ENCODE measurements at places on chromosomes 11 and 22.

DNA sequence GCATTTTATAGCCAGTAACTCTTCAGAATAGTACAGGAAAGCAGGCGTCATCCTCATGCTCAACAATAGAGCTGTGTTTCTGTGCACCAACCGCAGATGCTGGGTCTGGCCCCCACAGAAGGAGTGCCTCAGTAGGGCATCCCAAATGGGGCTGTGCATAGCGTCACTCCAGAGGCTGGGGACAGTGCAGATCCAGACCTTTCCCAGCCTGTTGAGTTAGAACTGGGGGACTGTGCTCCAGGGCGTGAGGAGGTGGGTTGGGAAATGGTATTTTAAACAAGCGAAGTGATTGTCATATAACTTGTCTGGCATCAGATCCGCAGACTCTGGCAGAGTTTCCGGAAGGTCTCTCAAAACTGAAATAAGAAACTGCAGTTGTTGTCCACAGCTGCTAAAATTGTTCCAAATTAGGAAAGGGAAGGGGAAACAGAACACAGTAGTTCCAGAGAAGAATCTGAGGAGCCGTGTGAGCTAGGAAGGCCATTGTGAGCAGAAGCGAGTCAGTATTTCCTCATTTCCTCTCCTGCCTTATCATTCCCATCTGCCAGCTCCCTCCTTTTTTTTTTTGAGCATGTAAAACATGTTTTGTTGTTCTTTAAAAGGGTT lies 52.2 kb downstream of the JAM3 start:
- peak; percentile 80 for DNase-seq

- no peak for DNase-seq
Observed at GRCh38 chr11:62546244-62546928, at the start of gene AHNAK. TSS of gene AHNAK (minus strand) at chr11:62546806. CDS start at chr11:62536098, 10,708 bp downstream.

GRCh38 chr11:128898580-128899344 lies 7.6 kb downstream of the KCNJ5 start:
- DNase-seq, result peak; percentile 46

GRCh38 chr11:78567209-78567608 lies 7.5 kb downstream of the NARS2 start:
- no peak for DNase-seq

DNA sequence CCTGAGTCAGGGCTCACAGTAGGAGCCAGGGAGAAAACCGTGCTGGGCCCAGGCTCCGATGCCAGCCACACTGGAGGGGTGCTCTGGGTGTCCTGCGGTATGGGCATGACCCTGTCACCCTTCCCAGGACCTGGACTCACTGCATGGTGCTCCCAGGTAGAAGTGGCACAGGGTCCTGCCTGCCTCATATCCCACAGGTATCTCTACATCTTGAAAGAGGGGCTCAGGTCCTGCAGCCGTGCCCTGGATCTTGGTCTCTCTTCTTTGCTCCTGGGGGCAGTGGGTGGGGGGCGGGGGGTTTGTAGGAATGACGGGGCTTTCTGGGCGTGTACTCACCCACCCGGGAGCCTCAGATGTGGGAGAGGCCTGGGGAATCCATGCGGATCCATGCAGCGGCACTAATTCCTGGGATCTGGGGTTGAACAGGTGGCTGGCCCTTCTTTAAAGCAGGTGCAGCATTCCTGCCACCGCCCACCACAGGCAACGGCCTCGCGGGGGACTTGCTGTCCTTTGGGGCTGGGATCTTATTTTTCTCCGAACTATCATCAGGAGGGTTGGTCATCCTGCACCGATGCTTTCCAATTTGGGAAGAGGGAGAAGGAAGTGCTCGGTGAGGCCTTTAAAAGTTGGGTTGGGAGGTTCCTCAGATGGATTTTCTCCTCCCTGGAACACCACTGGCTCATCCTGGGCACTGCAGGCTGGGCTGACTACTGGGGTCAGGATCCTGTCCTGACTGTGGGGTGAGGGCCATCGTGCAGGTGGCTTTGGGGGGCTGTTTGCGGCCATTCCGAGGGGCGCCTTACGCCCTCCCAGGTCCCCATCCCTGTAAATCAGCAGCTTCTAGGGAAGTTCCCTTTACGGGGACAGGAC lies 886.4 kb downstream of the BRD1 start:
- no peak for DNase-seq

DNA sequence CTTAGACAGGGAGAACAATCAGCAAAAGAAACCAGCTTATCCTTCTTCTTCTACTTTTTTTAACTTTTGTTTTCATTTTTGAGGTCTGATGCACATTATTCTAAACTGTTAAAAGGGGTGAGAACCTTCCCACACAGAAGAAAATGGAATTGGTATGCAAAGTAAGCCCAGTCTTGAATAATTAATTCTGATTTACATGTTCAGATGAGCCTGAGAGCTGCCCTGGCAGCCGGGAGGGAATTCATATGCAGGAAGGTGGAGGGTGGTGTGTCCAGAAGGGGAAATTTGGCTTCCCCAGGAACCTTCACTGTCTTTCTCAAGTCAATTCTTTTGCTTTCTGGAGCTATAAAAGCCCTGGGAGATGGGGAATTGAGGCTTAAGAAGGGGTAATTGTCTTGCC lies 181.0 kb downstream of the INSC start:
- DNase-seq, result no peak

DNA sequence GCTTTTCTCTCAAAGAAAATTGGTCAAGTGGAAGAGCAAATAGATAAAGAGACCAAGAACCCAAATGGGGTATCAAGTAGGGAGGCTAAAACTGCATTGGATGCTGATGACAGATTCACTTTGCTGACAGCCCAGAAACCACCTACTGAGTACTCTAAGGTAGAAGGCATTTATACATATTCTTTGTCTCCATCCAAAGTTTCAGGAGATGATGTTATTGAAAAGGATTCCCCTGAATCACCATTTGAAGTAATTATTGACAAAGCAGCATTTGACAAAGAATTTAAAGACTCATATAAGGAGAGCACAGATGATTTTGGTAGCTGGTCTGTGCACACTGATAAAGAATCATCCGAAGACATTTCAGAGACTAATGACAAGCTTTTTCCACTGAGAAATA lies 37.7 kb downstream of the RTN3 start:
- no peak for DNase-seq

DNA sequence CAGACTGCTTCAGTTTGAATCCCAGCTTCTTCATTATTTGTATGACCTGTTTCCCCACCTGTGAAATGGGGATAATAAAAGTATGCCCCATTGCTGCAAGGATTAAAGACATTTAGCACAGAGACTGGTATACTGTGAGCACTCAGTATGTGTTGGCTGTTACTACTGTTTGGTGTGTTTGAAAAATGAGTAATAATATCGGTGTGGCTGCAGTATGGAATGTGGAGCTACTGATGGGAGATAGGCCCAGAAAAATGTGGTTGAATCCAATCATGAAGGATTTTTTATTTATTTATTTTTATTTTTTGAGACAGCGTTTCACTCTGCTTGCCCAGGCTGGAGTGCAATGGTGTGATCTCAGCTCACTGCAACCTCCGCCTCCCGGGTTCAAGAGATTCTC lies 9.1 kb upstream of the C1QTNF4 start:
- no peak for DNase-seq

GRCh38 chr22:18075101-18075719 lies 2.6 kb upstream of the PEX26 start:
- no peak for DNase-seq

DNA sequence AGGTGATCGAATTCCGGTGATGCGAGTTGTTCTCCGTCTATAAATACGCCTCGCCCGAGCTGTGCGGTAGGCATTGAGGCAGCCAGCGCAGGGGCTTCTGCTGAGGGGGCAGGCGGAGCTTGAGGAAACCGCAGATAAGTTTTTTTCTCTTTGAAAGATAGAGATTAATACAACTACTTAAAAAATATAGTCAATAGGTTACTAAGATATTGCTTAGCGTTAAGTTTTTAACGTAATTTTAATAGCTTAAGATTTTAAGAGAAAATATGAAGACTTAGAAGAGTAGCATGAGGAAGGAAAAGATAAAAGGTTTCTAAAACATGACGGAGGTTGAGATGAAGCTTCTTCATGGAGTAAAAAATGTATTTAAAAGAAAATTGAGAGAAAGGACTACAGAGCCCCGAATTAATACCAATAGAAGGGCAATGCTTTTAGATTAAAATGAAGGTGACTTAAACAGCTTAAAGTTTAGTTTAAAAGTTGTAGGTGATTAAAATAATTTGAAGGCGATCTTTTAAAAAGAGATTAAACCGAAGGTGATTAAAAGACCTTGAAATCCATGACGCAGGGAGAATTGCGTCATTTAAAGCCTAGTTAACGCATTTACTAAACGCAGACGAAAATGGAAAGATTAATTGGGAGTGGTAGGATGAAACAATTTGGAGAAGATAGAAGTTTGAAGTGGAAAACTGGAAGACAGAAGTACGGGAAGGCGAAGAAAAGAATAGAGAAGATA lies at the start of gene MALAT1:
TSS of gene MALAT1 (plus strand) at position 69 of the 736 bp plus-strand sequence.
- peak; percentile 94 for DNase-seq

- no peak for DNase-seq
Observed at GRCh38 chr22:46547883-46548244, 10.4 kb upstream of the CELSR1 start.

DNA sequence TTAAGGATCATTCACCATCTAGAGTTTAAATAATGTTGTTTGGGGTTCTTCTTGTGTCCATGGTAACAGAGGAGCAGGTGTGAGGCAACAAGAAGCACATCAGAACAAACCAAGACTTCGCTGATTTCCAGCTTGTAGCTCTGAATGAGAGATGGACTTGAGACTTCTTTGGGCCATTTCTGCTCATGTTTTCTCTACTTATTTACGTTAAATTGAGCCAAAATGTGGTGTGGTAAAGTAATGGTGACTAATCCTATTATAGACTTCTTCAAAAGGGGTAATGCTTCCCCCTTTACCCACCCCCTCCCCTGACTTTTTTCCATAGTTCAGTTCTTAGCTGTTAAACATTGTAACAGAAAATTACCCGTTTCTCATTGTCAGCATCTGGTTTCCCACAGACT lies 65.2 kb downstream of the CSTPP1 start:
- DNase-seq, result no peak

DNA sequence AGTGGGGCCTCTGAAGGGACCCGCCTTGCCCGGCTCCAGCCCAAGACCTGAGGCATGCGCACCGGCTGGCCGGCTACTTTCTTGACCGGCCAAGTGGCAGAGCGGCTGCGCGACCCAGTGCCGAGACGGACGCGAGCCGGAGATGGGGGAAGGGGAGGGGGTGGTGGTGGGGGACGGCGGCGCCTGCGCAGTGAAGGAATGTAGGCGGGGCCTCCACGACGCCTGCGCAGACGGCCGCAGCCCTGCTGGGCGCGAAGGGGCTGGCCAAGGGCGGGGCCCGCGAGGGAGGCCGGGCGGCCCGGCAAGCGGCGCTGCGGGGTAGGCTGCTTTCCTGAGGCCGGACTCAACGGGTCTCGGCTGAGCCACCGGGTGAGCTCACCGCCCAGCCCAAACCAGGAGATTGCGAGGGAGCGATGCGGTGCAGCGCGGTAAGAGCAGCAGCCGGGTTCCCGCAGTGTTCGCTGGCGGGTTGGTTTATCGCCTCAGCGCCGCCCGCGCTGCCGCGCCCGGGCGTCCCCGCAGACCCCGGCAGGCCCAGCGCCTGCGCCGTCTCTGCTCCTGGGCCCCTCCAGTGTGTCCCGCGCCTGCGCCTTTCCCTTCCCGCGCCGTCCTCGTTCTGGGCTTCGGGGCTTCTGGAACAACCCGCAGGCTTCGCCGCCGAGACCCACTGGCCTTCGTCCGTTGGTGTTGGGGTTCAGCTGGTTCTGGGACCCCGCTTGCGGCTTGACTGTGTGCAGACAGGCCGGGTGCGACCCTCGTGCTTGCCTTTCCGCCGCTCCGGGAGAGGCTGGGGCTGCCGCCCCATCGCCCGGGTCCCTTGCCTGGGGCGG lies at the start of gene SPECC1L:
TSS of gene SPECC1L (plus strand) at position 276 of the 830 bp plus-strand sequence. CDS start 31,401 bp downstream, outside the sequence.
- DNase-seq, result peak; percentile 96

DNA sequence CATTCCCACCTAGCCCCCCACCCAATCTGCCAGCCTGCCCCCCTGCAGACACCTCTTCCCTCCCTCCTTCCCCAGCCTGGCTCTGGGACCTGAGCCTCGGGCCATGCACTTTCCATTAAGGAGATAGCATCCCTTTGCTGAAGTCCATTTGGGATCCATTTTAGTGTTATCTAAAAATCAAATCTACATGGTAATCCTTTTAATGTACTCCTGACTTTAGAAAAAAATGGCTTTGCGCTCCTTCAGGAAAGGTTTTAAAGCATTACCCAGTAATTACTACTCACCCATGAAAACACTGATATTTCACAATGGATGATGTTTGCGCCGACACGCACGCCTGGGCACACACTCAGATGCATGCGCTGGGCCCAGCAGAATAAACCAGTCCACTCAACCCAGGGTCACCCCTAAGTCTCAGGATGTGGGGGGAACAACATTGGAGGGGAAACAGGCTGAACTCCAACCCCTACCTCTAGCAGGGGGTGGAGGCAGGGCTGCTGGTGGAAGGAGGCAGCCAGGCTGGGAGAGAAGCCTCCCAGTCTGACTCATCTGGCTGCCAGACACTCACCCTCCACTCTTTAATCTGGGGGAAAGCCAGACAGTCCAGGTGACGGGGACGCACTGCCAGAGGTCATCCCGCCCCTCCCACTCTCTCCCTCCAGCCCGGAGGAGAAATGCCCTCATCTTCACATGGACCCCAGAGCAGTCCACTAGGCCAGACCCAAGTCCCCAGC lies 29.8 kb downstream of the LMO1 start:
- no peak for DNase-seq

DNA sequence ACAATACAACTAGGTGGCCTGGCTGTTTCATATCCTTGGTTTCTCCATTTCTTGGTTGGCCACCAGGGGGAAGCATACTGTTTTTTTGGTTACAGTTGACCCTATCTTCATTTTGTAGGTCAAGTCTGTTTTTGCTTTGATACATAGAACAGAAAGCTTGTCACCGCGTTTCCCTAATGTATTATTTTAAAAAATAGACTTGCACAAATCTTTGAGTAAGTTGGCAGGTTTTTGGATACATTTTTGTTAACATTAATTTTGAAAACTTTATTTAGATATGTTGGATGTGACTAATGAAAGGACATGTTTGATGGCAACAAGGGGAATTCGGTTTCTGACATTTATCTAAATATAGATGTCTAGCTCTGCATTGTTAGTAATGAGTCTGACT lies 3.0 kb downstream of the NCR3LG1 start:
- DNase-seq, result no peak

DNA sequence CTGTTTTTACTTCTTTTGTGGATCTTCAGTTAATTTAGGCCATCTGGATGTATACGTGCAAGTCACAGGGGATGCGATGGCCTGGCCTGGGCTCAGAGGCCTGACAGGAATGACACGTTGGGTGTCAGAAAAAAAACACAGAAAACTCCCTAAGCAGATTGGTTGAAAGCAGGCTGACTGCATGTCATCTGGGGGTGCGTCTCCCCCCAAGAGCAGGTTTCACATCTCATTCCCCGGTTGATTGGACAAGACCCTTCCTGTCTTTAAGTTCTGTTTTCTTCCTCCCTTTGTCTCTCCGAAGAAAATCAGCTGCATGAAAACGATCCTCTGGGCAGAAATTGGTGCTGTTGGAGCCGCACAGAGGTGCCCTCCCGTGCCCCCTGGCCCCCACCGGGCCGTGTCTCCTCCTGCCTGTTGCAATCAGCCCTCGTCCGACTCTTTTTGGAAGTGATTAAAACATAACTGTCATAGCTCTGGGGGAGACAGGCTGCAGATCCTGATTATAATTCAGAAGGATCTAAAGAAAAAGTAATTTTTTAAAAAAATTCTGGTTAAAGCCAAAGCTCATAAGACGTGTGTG lies 71.8 kb upstream of the PARVG start:
- DNase-seq, result no peak

Measured in posterior cingulate gyrus (tissue), 11 donors.